ENCODE measurements at places on chromosomes 11 and 22.
A peak's percentile ranks its signal among the peaks of the same experiment; 100 is the strongest.

GRCh38 chr11:35163209-35163608 is 24.2 kb downstream of the CD44 start:
- H3K4me1 ChIP-seq, result peaks cover 97% of the 10 kb centered on the region
- DNase-seq, result no peak
- H3K4me3 ChIP-seq, result peak overlapping the region; percentile 8
- no peaks in the 10 kb centered on the region for H3K36me3 ChIP-seq
- no peaks in the 10 kb centered on the region for H3K27me3 ChIP-seq

- DNase-seq, result no peak
- no peak overlapping the region for H3K27ac ChIP-seq
- H3K4me1 ChIP-seq, result peaks cover 27% of the 10 kb centered on the region
- H3K4me3 ChIP-seq, result no peak overlapping the region
- H3K27me3 ChIP-seq, result no peaks in the 10 kb centered on the region
- H3K36me3 ChIP-seq, result no peaks in the 10 kb centered on the region
These were observed 26.4 kb downstream of the KCNQ1 start for GRCh38 chr11:2471048-2471803.

- no peak overlapping the region for H3K27ac ChIP-seq
- H3K4me3 ChIP-seq, result no peak overlapping the region
- H3K27me3 ChIP-seq, result no peaks in the 10 kb centered on the region
These were observed 43.8 kb upstream of the KCNQ1OT1 start for GRCh38 chr11:2743427-2744110.

DNA sequence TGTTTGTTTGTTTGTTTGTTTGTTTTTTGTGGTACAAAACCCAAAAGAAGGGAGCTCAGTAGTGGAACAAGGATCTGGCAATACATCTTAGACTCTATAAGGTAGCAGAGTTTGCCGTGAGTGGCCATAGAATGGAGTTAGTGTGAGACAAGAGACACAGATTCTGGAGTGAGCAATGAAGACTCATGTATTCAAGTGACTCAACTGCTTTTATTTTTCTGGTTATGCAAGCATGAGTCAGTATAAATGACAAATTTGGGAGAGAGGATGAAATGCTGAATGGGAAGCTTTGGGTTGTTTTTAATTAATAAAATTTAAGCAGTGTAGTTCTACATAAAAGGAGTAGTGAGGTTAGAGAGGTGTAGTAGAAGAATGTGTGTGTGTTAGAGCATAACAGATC is 143.6 kb upstream of the ANO5 start:
- no peaks in the 10 kb centered on the region for H3K27me3 ChIP-seq
- H3K4me1 ChIP-seq, result no peaks in the 10 kb centered on the region
- H3K4me3 ChIP-seq, result no peak overlapping the region
- DNase-seq, result no peak

DNA sequence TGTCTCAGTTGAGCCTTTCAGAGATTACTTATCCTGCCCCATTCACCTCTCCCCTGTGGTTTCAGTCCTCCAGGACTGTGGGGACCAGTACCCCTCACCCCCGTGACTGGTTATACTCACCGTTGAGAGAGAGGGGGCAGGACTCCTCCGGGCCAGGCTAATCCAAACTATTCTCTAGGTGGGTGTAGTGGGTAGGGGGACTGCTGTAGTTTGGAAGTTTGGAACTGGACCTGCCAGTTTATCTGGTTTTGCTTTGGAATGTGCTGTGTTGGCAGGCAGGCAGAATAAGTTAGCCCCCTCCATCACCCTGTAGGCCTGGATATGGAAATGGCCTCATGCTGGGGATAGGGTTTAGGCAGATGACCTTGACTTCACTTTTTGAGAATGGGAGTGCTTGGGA is 13.5 kb downstream of the TEAD1 start:
- DNase-seq, result no peak
- H3K27me3 ChIP-seq, result no peaks in the 10 kb centered on the region
- H3K36me3 ChIP-seq, result no peaks in the 10 kb centered on the region
- H3K27ac ChIP-seq, result no peak overlapping the region

GRCh38 chr22:26553056-26553752 is 36.7 kb downstream of the TPST2 start:
- DNase-seq, result no peak
- no peak overlapping the region for H3K27ac ChIP-seq
- no peaks in the 10 kb centered on the region for H3K4me1 ChIP-seq
- no peaks in the 10 kb centered on the region for H3K27me3 ChIP-seq
- H3K4me3 ChIP-seq, result no peak overlapping the region

GRCh38 chr22:36086170-36086490 is 57.5 kb upstream of the RBFOX2 start:
- H3K4me1 ChIP-seq, result no peaks in the 10 kb centered on the region
- H3K27me3 ChIP-seq, result no peaks in the 10 kb centered on the region
- no peak overlapping the region for H3K27ac ChIP-seq
- no peak for DNase-seq
- H3K36me3 ChIP-seq, result no peaks in the 10 kb centered on the region

GRCh38 chr11:6799402-6799801 is at the start of gene OR6A2:
Gene OR6A2, minus strand, starts transcription at chr11:6799689. Its CDS starts 3,981 bp downstream, at chr11:6795708.
- H3K4me3 ChIP-seq, result no peak within 1 kb of the TSS
- DNase-seq, result no peak
- no peak within 1 kb of the TSS for H3K27ac ChIP-seq
- H3K4me1 ChIP-seq, result no peaks in the 10 kb centered on the region
- no peaks in the 10 kb centered on the region for H3K27me3 ChIP-seq
- no peaks in the 10 kb centered on the region for H3K36me3 ChIP-seq

DNA sequence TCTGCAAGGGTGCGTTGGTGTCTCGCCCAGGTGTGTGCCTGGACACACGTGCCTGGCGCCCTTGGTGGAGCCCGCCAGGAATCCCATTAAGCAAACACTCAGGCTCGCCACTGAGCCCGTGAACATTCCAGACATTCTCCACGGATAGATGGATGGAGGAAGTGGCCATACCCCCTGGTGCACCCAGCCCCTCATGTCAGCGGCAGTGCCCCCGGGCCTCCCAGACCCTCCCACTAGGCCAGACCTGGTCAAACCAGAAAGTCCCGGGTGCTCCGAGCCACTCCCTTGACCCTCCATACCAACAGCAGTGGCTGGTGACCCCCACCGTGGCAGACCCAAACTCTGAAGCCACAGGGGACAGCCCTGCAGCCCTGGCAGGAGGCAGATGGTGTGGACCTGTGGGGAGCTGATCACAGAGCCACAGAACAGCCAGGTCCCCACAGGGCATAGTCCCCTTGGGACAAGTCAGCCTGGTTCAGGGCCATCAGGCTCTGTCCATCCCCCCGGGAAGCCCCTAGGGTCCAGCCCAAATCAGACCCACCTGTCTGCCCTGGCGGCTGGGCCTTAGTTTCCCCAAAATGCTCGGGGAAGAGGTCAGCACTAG is 1.9 kb downstream of the EPS8L2 start:
- H3K4me3 ChIP-seq, result no peak overlapping the region
- no peaks in the 10 kb centered on the region for H3K36me3 ChIP-seq
- no peaks in the 10 kb centered on the region for H3K4me1 ChIP-seq
- peaks cover 14% of the 10 kb centered on the region for H3K27me3 ChIP-seq
- no peak for DNase-seq

- DNase-seq, result no peak
- H3K4me3 ChIP-seq, result no peak overlapping the region
- H3K4me1 ChIP-seq, result no peaks in the 10 kb centered on the region
- H3K36me3 ChIP-seq, result no peaks in the 10 kb centered on the region
- H3K27ac ChIP-seq, result no peak overlapping the region
These were observed 315.0 kb downstream of the JRKL start for GRCh38 chr11:96704847-96705246.

DNA sequence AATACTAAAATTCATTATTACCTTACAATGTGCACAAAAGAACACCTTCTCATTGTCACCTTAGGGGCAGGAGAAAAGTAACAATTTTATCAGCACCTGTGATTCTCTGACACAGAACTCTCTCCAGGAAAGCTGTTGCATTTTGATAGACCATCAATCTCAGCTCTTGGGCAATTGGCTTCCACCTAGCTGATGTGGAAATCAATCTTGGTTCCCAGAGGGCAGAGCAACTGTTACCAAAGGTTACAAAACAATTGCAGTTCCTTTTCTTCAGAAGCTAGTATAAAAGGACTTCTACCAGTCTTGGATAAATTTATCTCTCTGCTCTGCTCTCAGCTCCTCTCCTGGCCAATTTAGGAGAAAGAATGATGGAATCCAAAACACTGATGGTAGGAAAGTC is 157.8 kb upstream of the DDI1 start:
- H3K4me1 ChIP-seq, result no peaks in the 10 kb centered on the region
- no peak for DNase-seq
- no peak overlapping the region for H3K27ac ChIP-seq
- no peaks in the 10 kb centered on the region for H3K36me3 ChIP-seq
- no peaks in the 10 kb centered on the region for H3K27me3 ChIP-seq
- no peak overlapping the region for H3K4me3 ChIP-seq

GRCh38 chr11:72423840-72424239 is 10.5 kb downstream of the CLPB start:
- no peak overlapping the region for H3K4me3 ChIP-seq
- peaks cover 14% of the 10 kb centered on the region for H3K4me1 ChIP-seq
- no peak overlapping the region for H3K27ac ChIP-seq
- DNase-seq, result no peak

DNA sequence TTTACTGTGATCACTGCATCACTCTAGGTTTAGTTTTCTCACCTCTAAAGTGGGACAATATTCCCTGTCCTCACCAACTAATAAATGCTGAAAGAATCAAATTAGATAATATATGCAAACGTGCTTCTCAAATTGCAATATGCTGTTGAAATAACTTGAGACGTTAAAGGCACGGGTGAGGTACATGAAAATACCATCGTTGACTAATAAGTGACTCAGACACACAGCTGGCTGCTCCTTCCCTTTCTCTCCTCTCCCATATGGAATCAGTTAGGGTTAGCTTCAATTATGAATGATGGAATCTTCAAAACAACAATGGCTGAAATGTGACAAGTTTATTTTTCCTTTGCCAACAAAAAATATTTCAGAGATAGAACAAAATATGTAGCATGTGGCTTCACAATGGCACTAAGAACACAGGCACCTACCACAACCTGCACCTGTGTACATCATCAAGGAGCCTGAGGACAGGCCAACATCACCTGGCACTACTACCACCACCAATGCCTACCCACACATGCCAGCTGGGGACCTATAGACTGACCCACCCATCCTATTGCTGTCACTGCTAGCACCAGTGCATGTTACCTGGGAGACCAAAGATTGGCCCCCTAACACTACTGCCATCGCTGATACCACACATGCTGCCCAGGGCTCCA is 13.7 kb downstream of the GDPD4 start:
- no peaks in the 10 kb centered on the region for H3K36me3 ChIP-seq
- H3K4me3 ChIP-seq, result no peak overlapping the region
- H3K4me1 ChIP-seq, result no peaks in the 10 kb centered on the region
- no peak for DNase-seq
- no peaks in the 10 kb centered on the region for H3K27me3 ChIP-seq

DNA sequence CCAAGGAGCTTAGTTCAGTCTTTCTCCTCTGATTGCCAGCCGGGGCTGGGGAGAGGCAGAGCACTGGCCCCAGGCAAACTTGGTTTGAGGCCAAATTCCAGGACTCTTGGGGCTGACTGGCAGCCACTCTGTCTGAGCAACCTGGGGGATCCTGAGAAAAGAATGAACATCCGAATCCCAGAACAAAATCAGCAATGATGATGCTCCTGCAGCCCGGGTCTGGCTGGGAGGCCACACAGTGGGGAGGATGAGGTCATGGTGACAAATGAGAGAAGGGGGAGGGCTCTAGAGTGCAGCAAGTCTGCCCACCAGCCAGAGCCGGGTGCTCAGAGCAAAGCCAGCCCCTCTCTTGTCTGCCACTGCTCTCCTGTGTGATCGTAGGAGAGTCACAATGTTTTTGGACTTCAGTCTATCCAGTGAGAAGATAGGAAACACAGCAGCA is 71.8 kb upstream of the PAX6 start:
- no peaks in the 10 kb centered on the region for H3K4me1 ChIP-seq
- no peaks in the 10 kb centered on the region for H3K36me3 ChIP-seq
- no peaks in the 10 kb centered on the region for H3K27me3 ChIP-seq

- H3K4me3 ChIP-seq, result no peak overlapping the region
- no peaks in the 10 kb centered on the region for H3K27me3 ChIP-seq
- DNase-seq, result no peak
- H3K4me1 ChIP-seq, result no peaks in the 10 kb centered on the region
- no peak overlapping the region for H3K27ac ChIP-seq
These were observed 256.1 kb upstream of the UBASH3B start for GRCh38 chr11:122399375-122399774.

GRCh38 chr11:112511911-112512310 is 251.3 kb upstream of the PLET1 start:
- no peaks in the 10 kb centered on the region for H3K36me3 ChIP-seq
- no peak for DNase-seq
- no peaks in the 10 kb centered on the region for H3K27me3 ChIP-seq
- no peak overlapping the region for H3K27ac ChIP-seq
- H3K4me1 ChIP-seq, result no peaks in the 10 kb centered on the region

DNA sequence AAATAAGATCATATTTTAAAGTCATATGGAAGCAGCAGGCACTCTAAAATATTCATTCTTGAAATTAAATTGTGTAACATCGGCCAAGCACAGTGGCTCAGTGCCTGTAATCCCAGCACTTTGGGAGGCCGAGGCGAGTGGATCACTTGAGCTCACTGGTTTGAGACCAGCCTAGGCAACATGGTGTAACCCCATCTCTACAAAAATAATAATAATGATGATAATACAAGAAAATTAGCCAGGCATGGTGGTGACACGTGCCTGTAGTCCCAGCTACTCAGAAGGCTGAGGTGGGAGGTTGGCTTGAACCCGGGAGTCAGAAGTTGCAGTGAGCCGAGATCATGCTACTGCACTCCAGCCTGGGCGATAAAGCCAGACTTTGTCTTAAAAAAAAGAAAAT is 77.4 kb downstream of the TRIM29 start:
- no peaks in the 10 kb centered on the region for H3K4me1 ChIP-seq
- H3K27me3 ChIP-seq, result no peaks in the 10 kb centered on the region
- no peak overlapping the region for H3K4me3 ChIP-seq
- no peaks in the 10 kb centered on the region for H3K36me3 ChIP-seq
- no peak for DNase-seq

GRCh38 chr11:93869830-93870229 is 19.4 kb upstream of the VSTM5 start:
- H3K4me3 ChIP-seq, result no peak overlapping the region
- H3K27me3 ChIP-seq, result no peaks in the 10 kb centered on the region
- no peak overlapping the region for H3K27ac ChIP-seq
- no peaks in the 10 kb centered on the region for H3K36me3 ChIP-seq
- H3K4me1 ChIP-seq, result no peaks in the 10 kb centered on the region

- H3K36me3 ChIP-seq, result peaks cover 37% of the 10 kb centered on the region
- no peaks in the 10 kb centered on the region for H3K4me1 ChIP-seq
- H3K4me3 ChIP-seq, result no peak overlapping the region
- DNase-seq, result no peak
- no peak overlapping the region for H3K27ac ChIP-seq
These were observed 8.0 kb downstream of the MOB2 start for GRCh38 chr11:1478544-1478943.

DNA sequence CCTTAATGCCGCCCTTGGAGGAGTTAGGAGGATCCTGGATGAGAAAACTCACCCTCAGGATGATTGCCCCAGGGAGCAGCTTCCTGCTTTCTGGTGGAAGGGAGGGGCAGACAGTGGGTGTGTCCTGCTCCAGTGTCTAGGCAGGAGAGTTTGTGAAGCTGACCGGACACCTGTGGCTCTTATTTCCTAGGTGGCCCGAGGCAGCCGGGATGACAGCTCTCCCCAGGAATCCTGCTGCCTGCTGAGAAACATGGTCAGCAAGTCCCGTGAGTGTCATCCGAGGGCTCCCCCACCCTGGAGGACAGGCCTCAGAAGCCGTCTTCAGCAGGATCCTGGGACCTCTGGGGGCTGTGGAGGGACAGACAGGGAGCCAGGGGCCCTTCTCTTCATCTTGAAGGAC is 50.4 kb downstream of the ST3GAL4 start:
- H3K27ac ChIP-seq, result no peak overlapping the region
- H3K4me3 ChIP-seq, result no peak overlapping the region
- H3K36me3 ChIP-seq, result no peaks in the 10 kb centered on the region
- no peaks in the 10 kb centered on the region for H3K4me1 ChIP-seq
- H3K27me3 ChIP-seq, result no peaks in the 10 kb centered on the region
